ENCODE measurements at places on chromosomes 4 and X.

GRCh38 chr4:113385281-113385899 is 335.9 kb downstream of the ANK2 start:
- no peak for DNase-seq

- DNase-seq = no peak
These were observed 861.1 kb upstream of the IGFBP7 start for GRCh38 chr4:57971261-57971660.

DNA sequence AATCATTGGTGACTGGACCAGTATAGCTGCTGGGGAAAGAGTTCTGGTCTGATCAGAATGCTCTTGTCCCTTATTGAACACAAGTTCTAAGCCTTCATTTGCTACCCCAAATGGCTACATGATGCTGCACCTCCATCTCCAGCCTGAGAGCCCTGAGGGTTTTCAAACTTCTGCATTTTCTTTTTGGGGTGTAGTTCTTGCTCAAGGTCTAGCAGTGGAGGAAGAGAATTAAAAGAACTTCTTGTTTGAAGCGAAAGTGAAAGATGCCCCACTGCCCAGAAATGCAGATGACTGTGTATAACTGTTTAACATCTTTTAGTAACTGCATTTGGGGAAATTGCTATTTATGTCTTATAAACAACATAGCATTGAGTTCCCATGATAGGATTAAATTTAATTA is 38.5 kb downstream of the LAMTOR3 start:
- DNase-seq = no peak

GRCh38 chr4:148443512-148444295 is 1.5 kb upstream of the NR3C2 start:
- DNase-seq = no peak

DNA sequence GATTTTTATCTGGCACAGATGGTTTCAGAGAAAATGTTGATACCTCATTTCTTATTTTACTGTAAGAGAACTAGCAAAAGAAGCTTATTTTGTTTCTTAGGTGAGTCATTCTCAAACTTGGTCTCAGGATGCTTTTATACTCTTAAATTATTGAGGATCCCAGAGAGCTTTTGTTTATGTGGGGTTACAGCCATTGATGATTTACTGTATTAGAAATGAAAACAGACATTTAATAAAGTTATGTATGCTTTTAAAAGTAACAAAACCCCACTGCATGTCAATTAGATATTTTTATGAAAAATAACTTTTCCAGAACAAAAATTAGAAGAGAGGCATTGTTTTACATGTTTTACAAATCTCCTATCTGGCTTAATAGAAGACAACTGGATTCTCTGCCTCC is 12.1 kb downstream of the USP9X start:
- no peak for DNase-seq

- no peak for DNase-seq
These were observed 23.8 kb upstream of the CCNQ start for GRCh38 chrX:153622661-153623309.

- no peak for DNase-seq
These were observed 33.5 kb upstream of the IGSF1 start for GRCh38 chrX:131322651-131323050.

DNA sequence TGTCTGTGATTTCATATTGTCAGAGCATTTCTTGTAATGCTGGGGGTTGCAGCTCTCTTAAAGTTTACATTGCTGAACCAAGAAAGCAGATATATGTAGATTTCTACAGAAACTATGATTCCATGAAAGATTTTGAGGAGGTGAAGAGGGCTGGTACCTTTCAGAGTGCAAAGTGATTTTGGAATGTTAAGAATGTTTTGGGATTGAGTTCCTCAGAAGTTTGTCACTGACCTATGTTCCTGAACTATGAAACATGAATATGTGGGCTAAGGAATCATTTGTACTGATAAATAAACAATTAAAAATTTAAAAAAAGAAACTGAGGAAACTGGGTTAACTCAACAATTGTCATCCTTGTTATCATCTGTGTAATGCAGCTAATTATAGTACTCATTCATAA is 12.3 kb upstream of the CHIC2 start:
- no peak for DNase-seq

DNA sequence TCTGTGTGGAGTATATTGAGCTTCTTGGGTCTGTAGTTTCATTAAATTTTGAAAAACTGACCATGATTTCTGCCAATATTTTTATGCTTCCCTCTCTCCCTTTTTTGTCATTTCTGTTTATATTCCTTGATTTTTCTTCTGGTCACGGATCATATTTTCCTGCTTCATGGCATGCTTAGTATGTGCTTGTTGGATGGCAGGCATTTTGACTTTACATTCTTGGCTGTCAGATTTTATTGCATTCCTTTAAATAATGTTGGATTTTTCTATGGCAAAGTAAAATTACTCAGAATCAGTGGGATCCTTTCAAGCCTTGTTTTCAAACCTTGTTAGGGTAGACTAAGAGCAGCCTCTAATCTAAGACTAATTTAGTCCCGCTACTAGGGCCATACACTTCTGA is 531.8 kb downstream of the IL15 start:
- DNase-seq = no peak

- DNase-seq = no peak
These were observed 153.3 kb downstream of the IL15 start for GRCh38 chr4:141789716-141790115.

DNA sequence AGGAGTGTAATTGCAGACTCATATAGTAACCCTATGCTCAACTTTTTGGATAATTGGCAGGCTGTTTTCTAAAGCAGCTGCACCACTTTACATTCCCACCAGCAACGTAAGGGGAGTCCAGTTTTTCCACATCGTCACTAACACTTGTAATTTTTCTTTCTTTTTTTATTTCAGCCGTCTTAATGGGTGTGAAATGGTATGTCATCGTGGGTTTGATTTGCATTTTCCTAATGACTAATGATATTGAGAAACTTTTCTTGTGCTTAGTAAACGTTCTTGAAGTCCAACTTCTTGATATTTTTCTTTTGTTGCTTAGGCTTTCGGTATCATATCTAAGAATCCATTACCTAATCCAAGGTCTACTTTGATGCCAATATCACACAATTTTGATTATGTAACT is 95.3 kb upstream of the IL1RAPL1 start:
- no peak for DNase-seq

- DNase-seq = no peak
These were observed 90.5 kb upstream of the RAPGEF2 start for GRCh38 chr4:159012381-159012780.

DNA sequence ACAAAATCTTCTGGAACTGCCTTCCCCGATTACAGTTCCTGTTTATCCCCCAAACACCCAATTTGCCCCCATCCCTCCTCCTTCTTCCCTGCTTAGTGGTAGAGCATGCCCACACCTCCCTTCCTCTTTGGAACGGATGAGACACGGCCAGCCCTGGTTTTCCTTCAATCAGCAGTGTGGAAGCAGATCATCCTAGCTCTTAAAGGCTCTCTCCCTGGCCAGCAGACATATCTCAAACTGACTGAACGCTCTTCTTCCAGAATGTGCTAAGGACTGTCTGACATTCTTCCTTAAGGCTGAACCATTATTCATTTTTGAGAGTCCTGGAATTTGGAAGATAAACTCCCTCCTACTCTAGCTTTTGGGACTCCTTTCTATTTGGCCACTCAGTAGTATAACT is 161.1 kb downstream of the TRIML1 start:
- DNase-seq = no peak

GRCh38 chr4:89482251-89482650 is 174.7 kb upstream of the GPRIN3 start:
- no peak for DNase-seq

DNA sequence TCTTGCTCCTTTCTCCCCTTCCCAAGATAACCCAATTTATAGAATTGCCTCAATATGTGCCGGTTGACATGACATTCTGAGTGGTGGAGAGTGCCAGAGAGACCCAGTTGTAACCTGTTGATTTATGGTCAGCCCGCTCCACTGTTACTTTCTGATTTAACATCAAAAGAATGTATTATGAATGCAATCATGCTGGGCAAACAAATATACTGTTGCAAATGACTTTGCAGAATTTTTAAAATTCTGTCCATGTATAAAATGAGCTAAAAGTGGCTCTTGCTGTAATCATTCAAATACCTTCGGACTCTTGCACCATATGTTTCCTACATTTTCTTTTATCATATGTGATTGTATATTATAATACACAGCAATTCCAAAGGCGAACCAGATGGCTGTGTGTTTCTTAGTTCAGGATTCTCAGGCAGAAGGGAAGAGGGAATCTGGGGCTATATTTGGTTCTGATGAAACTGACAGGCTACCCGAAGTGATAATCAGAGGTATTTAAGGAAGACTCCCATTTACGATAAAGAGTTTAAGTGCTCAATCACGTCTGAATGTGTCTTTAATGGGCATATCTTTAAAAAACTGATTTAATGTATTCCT is 131.7 kb downstream of the CLCN4 start:
- no peak for DNase-seq

GRCh38 chr4:106854569-106855351 is 181.4 kb downstream of the DKK2 start:
- DNase-seq = no peak

GRCh38 chr4:133145758-133146573 is 3.1 kb upstream of the PCDH10 start:
- DNase-seq = no peak
